ENCODE measurements at places on chromosomes 2 and 18. TPM values are rescaled to one million over a fixed set of nuclear protein-coding genes. Genes with fewer than 3 reads are reported as not detected.

DNA sequence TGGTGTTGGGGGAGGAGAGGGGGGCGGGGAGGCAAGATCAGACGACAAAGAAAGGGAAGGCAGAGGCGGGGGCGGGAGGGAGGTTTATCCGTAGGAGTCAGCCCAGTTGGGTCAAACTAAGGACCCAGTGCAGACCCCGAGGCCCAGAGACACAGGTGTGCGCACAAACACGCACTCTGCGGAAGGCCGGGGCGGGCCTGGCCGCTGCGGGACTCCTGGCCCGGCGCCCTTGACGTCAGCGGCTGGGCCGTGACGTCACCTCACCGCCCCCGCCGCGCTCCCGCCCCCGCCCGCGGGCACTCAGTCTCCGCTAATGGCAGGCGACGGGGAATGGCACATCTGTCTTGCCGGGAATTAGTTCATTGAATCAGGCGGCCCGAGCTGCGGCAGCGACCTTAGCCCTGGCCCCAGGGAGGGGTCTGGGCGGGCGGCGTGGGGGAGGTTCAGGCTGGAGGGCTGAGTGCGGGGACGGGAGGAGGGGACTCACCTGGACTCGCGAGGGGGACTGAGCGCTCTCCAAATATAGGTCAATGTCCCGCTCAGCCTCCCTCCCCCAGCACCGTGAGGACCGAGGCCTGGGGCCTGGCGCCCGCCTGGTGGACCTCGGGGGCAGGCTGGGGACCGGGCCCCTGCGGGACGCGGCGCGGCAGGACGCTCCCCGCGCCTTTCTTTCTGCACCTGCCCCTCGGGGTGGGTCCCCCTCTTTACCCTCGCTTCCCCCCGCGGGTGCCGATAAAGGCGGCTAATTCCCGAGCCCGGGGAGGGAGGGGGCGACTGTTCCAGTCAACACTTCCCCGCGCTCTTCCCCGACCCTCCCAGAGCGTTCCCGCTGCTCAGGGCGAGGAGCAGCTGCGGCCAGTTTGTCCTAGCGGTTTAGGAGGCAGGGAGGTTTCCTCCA is 15.5 kb upstream of the ECEL1 start:
- peak; percentile 45 for DNase-seq

DNA sequence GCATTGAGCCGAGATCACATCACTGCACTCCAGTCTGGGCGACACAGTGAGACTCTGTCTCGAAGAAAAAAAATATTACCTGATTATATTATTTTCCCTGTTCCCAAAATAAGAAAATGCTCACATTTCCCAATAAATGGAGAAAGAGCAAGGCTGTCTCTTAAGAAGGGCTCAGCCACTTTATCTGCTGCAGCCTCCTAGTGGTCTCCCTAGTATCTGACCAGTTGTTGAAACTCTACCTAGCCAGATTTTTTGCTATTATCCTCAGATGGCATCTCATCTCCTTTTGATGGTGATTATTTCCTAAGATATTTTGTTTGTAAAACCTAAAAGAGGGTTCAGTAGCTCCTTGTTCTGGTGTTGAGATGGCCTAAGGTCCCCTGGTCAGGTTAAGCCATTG is 114.3 kb downstream of the TPGS2 start:
- DNase-seq: no peak

Gene TTN
- total RNA-seq: 0.18 TPM

Gene PLB1
- 0.90 TPM for total RNA-seq
